ENCODE measurements at places on chromosomes 2 and 18.

DNA sequence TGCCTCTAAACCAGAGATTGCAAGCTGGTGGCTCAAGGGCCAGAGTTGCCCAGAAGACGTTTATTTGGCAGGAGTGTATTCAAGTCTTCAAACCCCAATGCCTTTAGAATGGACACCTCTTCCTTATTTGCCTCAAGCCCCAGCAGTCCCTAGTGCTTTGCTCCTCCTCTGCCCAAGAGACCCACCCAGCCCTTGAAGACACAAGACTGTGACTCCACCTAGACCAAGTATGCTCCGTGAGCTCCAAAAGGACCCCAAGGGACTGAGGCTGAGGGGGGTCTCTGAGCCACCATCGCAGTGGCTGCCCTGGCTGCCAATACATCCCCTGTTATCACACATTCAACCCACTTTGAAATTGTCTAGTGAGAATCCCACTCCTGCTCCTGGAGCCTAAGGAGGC lies 99.3 kb downstream of the COL6A3 start:
- DNase-seq: no peak

DNA sequence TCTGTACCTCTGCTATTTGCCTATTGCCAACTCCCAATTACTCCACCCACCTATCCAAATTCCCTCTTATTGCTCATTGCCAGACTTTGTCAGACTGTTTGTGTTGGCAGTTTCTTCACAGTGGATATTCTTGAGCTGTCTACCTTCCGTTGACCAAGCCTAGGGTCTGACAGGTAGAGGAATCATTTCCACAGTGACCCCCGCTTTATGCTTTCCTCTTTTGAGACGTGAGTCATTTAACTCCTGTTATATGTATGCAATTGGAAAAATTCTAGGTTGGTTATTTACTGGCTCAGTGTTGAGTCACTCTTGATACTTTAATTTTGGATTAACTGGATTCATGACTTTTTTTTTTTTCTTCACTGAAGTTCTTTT lies 187.7 kb downstream of the IRS1 start:
- DNase-seq: no peak

DNA sequence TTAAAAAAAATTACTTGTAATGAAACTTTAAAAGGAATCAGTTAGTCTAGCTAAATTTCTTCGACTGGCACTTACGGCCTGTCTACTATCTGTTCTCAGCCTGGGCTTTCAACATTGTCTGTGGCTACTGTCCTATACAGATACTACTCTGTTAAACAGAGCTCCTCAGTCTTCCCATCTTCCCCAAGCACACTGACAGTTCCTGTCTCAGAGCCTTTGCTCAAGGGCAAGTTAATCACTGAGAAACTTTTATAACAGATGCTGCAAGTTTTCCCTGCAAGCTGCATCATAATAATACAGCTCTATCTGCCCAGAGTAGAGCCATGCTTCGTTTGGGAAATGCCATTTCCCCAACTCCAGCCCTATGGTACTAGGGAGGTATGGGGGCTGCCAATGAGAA lies 11.3 kb upstream of the YPEL5 start:
- DNase-seq: no peak

GRCh38 chr2:45724335-45724734 lies 72.9 kb downstream of the PRKCE start:
- DNase-seq: no peak

DNA sequence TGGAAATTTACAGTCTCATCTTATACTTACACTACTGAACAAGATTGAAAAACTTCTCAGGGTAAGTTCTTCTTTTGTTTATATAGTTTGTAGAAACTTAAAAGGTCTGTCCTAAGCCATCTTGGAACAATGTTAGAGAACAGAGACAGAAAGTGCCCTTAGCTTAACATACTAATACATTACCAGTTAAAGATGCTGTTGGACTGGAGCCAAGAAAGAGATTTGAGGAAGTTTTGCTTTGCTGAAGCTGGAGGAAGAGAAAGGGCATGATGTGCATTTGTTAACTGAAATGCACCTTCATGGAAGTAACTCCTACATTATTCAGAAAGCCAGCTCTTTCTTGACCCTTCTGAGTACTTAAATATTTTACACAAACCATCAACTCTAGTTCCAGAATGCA lies 66.5 kb upstream of the TNFRSF11A start:
- DNase-seq: no peak

Measured in tibial artery (tissue), 4 donors.